Amniotic stem cell (primary cell): ENCODE measurements at places on chromosomes 16 and 17.

DNA sequence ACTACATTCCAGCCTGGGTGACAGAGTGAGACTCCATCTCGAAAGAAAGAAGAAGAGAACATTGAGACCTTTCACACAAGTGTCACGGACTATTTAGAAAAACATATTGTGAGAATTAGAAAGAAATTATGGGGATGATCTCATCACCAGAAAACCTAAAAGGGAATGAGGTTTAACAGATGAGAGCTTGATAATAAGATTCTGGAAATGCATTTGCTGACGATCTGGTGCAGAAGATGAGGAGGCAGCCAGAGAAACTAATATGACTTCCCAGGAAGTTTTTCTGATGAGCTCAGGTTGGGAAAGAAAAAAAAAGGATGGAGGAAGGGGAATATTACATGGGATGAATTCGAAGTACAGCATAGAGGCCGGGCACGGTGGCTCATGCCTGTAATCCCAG is 10.8 kb upstream of the APOH start:
- no peak for DNase-seq

DNA sequence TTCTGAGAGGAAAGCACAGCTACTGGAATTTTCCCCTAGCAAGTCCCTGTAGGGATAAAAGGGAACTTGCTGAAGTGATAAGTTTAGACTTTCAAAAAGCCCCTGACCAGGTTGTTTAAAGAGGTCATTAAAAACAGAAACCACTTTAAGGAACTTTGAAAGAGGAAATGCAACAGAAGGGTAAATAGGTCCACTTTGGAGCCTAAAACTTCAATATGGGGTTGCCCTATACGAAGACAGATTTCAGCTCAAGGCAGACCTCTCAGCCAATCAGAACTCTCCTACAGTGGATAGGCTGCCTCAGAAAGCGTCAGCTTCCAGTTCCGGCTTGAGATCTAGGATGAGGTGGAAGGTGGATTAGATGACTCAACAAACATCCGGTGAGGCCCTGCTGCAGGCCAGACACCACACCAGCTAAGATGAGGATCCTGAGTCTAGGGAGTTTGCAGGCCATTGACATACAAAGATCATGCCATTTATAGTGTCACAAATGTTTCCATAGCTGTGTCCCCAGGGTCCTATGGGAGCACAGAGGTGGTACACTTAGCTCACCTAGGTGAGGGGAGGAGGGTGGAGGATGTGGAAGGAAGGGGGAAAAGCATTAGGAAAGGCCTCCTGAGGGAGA is 7.9 kb upstream of the MFSD6L start:
- DNase-seq: no peak

DNA sequence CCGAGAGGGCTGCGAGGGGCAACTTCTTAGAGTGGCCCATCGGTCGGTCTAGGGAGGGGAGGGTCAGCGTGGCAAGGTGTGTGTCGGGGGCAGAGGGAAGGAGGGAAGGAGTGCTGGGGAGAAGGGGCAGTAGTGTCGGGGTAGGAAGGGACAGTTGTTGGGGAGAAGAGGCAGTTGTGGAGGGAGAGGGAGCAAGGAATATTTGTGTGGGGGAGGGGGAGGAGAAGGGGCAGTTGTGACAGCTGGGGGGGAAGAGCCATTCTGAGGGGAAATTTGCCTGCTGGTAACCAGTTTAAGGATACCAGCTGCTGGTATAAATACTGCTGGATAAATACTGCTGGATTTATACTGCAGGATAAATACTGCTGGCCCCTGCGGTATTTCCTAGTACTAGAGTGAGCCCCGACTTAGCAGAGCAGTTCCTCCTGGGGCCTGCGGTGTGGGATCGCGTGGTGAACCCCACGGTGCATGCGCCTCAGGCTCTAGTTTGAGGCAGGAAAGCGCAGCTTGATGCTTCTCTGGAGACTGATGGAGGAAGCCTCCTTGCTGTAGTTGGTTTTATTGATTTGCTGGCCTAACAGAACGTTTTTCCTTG is 309 bp downstream of the DNAH2 start:
- no peak for DNase-seq

GRCh38 chr17:78428836-78429617 is 50.6 kb downstream of the PGS1 start:
- no peak for DNase-seq

DNA sequence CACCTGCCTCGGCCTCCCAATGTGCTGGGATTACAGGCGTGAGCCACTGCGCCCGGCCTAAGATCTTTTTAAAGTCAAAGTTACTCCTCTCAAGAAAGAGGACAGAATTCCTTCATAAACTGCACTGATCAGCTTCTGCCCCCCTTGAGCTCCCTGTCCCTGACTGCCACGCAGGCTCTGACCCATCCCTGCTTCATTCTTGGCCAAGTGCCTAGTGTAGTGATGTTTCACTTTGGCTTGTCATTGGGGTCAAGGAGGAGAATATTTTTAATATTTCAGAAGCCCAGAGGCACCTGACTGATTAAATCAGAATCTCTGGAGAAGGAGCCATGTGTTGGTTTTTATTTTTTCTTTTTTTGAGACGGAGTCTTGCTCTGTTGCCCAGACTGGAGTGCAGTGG is 9.1 kb downstream of the MRM1 start:
- DNase-seq: no peak

- no peak for DNase-seq
Measured at GRCh38 chr16:75379339-75379738, 54.0 kb downstream of the CFDP1 start.

- DNase-seq: no peak
Measured at GRCh38 chr17:40718930-40719329, 15.4 kb upstream of the KRT24 start.

DNA sequence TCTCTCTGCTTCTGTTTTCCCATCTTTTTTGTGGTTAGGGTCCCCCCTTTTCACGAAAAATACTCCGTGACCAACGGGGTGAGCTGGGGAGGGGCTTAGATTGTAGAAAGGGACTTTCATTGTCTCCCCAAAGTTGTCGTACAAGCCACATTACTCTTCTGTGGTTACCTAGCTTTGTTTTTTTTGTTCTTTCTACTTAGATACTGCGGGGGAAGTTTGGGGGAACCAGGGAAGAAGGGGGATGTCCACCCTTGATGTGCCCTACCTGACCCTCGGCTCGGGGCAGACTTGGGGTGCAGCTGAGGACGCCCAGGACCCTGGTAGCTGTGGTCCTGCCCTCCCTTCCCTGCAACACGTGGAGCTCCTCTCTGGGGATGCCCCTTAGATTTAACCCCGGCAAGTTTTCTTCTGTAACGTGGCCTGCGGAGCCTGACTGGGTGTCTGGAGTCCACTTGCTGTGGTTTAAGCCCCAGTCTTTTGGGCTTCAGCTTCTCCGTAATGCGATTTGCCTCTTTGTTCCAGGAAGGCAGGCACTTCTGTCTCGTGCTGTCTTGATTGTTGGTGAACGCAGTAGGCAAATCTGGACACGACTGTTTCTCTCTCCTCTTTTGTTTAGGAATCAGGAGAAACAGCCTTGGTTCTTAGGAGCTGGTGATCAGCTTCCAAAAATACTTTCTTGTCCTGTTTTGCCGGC is 892 bp downstream of the ABCC1 start:
- no peak for DNase-seq

GRCh38 chr16:49359591-49359990 is 14.0 kb upstream of the C16orf78 start:
- DNase-seq: no peak

DNA sequence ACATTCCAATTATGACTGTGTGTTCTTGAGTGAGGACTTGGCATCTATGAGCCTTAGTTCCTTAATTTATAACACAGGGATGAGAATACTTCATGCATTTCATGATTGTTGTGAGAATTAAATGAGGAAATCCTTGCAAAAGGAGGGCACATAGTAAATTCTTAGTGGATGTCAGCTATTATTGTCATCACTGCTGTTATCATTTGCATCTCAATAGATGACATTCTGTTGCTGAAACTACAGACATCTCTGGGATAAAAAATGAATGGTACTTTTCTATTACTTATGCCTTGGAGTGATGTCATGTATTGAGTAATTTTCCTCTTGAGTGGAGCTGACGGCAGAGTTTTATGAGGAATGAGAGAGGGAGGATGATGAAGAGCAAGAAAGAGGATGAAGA is 184.4 kb upstream of the CDH11 start:
- no peak for DNase-seq

GRCh38 chr16:80971819-80972218 is 34.9 kb downstream of the CMC2 start:
- DNase-seq: no peak

DNA sequence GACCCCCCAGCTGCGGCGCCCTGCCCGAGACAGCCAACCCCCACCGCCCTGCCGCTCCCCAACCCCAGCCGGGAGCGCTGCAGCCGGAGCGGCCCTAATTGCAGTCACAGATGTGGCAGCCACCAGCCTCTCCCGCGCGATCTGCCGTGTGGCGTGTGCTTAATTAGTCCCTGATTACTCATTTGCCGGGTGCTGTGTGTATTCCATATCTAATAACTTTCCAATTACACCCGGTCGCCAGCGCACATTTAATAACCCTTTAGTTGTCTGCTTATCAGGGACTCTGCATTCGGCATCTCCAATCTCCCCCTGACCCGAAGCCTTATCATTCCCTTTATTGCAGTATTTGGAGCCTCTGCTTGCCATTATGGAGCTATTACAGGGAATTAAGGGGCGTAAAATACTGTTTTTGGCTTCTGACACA is 236.7 kb upstream of the CIBAR2 start:
- DNase-seq: no peak

DNA sequence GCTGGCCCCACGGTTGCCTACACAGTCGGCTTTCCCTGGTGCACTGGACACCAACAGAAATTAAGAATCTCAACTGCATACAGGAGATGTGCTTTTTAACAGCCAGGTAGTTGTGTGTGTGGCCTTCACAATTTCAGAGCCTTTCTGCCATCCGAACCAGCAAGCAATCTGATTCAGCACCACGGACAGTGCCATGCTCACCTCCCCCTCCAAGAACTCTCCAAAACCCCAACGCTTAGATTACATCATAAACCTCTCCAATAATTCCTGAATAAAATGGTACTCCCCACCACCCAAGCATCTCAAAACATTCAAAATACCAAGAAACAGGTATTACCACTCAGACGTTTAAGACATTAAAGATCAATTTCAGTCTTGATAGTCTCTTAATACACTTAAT is 31.8 kb downstream of the USP7 start:
- DNase-seq: no peak

DNA sequence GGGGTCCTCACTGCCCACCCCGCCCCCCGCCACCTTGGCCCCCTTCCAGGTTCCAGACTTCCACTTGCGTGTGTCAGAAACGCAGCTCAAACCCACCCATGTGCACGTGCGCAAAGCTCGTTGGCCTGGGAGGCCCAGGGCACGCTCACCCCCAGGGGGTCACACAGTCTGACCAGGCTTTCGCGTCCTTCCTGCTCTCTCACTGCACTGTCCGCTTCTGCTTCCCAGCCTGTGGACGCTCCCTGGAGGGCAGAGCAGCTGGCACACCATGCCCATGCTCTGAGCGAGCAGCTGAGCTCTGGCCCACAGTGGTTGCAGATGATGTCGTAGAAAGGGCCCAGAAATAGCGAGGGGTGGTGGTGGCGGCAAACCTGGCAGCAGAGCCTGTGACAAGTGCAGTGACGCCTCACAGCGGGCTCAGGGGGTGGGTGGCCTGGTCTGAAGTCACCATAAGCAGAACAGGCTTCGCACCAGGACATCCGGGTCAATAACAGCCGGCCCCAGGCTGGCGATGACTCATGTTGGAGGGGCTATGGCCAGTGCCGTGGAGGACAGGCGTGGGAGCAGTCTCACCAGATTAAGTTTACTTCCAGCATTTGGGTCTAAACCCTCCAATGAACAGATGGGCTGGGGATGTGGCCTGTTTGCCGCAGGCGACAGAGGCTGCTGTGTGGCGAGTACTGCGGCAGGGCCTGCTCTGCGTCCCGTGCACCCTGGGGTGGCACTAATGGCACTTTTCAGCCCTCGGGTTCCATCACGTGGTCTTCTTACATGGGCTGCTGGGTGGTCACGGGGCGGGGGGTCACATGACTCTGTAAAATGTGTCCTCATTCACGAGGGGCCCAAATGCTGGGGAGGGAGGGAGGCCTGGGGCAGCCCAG is 49.0 kb downstream of the NT5M start:
- no peak for DNase-seq

DNA sequence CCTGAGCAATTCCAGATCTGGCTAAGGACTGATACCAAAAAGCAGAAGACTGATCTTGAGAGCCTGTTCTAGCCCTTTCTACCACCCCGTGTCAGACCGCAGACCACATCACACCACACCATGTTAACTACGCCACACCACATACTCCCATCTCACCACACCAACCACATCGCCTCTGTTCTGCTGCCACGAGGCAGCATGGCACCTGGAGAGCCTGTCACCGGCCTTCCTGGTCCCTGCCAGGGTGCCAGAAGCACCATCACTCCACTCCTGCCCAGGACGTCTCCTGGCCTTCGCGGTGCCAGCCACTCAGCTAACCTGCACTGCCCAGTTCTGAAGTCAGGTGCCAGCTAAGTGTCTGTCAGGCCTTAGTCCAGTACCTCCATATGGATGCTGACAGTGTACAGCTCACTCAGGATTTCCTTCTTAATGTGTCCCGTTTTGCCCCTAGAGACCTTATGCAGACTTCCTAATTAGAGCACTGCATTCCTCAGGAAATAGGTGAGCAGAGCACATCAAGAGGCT is 37.2 kb upstream of the BCAR1 start:
- no peak for DNase-seq

- DNase-seq: no peak
Measured at GRCh38 chr17:4768298-4768697, 3.4 kb upstream of the TM4SF5 start.

GRCh38 chr17:77827039-77827438 is 131.5 kb upstream of the TNRC6C start:
- no peak for DNase-seq

DNA sequence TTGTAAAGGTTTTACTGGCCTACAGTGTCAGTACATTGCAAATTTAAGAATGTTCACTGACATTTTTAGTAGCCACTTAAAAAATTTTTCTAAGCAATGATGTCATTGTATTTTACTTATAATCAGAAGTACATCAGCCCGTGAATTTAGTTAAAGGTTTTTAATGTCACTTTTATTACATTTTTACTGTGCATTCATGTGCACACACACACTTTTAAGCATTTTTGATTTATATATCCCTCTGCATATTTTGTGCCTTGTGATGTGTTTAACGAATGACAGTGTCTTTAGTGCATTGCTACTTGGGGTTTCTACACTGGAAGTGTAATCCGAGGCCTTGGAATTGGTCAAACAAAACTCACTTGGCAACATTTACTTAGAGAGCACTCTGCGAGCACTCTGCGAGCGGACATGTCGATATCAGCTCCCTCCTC is 190.4 kb downstream of the WWOX start:
- no peak for DNase-seq

DNA sequence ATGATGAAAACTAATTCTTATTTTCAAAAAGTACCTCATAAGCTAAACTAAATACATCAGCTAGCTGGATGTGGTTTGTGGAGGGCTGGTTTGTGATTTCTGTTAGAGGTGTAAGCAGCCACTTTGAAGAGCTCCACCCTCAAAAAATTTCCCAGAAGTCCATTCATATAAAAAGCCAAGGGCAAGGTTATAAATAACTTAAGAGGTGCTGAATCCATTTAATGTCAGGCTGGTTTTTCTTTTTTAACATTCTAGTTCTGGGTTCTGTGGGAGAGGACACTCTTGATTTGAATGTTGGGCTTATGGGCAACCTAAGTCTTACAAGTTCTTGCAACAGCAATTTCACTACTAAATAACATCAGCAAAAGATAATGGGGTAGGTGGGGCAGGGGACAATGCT is 3.4 kb upstream of the WIPI1 start:
- no peak for DNase-seq

GRCh38 chr16:50517450-50518252 is 30.5 kb upstream of the NKD1 start:
- no peak for DNase-seq

GRCh38 chr17:9104370-9105041 is 83.2 kb downstream of the NTN1 start:
- DNase-seq: no peak
